ENCODE measurements at places on chromosomes 11 and 22. TPM values are rescaled to one million over a fixed set of nuclear protein-coding genes. Genes with fewer than 3 reads are reported as not detected.

IGF2 gene
- polyA plus RNA-seq, result 0.14 TPM

HTR3A gene
- not detected for polyA plus RNA-seq

CTSW gene
- polyA plus RNA-seq, result not detected

KRTAP5-2 gene
- polyA plus RNA-seq, result not detected

RAB38 gene
- not detected for polyA plus RNA-seq

SLC43A1 gene
- 1.1 TPM for polyA plus RNA-seq
